ENCODE measurements at places on chromosomes 13 and 19. TPM values are rescaled to one million over a fixed set of nuclear protein-coding genes. Genes with fewer than 3 reads are reported as not detected.
A peak's percentile ranks its signal among the peaks of the same experiment; 100 is the strongest.

DNA sequence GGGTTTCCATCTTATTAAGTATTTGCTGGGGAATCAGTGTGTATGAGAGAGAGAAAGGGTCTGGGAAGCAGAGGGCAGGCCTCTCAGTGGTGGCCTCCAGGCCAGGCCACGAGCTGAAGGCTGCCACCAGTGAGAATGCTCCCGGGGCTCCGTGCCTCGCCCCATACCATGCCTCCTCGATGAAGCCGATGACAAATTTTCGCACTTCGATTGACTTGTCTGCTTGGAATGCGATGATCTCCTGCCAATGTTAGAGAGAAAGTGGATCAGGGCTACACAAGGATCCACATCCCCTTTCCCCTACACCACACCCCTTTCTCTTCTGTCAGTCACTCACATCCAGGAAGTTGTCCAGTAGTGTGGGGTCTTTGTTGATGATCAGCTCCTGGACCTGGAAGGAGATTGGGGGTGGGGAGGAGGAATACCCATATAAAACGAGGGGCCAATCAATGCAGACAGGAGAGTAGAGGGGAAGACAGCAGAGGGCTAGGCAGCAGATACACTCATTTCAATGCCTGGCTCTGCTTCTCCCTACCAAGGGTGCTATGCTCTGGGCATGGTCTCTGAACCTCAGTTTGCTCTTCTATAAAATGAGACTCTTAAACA, 10.7 kb downstream of the SYMPK start:
- no peak for DNase-seq

DNA sequence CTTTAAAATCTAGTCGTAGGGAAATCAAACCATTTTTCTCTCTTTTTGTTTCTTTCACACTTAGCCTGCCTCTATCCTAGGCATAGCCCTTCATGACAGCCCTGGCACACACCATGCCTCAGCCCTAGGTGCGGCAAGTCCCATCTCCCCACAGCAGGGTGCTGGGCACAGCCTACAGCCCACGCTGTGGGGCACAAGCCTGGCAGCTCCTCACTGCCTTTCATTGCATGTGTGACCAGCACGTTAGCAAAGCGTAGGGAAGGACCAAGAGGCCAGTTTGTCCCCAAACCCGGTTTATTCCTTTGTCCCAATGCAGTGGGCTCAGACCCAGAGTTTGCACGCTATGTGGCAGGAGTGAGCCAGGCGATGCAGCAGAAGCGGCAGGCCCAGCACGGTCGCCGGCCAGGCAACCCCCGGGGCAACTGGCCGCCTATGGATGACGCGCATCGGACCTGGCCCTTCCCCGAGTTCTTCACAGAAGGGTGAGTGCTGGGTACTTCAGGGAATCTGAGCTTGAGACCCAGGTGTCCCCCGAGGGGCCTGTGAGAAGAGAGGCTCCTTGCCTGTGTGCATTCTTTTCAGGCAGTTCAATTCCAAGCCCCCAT, 17.3 kb upstream of the GPI start:
- no peak for DNase-seq

DNA sequence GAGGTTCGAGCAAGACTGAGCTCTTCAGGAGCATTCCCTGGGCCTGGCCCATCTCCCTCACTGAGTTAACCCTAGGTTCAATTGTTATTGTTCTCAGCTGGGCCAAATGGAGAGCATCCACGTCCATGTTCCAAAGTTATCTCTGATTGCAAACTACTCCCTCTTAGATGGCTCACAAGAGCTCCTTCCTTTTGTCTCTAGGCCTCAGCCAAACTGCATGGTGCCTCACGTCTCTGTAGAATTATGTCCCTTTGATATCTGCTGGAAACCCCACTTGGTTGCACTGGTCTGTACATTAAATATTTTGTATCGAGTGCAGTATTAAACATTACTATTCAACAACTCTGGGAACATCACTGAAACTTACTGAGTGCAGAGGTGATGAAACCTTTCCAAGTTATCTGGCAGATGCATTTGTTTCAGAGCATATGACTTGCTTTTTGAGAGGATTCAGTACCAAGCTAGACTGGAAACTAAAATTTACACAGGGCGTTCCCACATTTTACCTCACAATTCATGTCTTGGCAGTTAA, 38.1 kb downstream of the DOCK9 start:
- no peak for DNase-seq

DNA sequence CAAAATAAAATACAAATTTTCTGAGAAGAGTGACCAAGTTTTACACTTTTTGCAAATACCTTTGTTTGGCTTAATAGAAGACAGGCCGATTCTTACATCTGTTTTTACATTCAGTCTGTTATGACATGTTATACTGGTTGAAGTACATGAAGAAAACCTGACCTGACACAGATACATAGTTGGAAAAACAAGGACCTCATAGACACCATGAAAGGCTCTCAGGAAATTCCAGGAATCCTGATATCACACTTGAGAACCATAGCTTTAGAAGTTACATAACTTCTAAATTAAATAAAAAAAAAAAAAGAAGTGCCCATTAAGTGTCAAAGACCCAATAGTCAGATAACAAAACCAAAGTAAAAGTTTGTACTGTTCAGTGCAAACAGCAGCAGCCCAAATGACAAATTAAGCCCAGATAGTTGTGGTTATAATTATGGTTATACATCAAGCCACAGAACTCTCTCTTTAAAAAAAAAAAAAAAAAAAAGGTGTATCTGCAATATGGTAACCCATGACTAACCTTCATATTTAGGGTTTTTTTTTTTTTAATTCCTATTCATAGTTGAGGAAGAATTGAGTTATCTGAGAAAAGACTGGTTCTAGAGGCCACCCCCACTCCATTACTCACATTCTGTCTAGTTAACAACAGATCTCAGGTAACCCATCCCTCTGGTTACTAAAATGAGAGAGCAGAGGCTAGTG, 19.8 kb downstream of the RBM26 start:
- no peak for DNase-seq

GRCh38 chr19:38315657-38316476, at the start of gene YIF1B:
Gene YIF1B (minus strand): TSS chr19:38315947. CDS start chr19:38315917, 30 bp downstream.
- DNase-seq = peak; percentile 91

GRCh38 chr13:63607153-63607552, 2191.5 kb upstream of the PCDH20 start:
- no peak for DNase-seq

- no peak for DNase-seq
Observed at GRCh38 chr13:28423010-28423409, 71.9 kb downstream of the FLT1 start.

DNA sequence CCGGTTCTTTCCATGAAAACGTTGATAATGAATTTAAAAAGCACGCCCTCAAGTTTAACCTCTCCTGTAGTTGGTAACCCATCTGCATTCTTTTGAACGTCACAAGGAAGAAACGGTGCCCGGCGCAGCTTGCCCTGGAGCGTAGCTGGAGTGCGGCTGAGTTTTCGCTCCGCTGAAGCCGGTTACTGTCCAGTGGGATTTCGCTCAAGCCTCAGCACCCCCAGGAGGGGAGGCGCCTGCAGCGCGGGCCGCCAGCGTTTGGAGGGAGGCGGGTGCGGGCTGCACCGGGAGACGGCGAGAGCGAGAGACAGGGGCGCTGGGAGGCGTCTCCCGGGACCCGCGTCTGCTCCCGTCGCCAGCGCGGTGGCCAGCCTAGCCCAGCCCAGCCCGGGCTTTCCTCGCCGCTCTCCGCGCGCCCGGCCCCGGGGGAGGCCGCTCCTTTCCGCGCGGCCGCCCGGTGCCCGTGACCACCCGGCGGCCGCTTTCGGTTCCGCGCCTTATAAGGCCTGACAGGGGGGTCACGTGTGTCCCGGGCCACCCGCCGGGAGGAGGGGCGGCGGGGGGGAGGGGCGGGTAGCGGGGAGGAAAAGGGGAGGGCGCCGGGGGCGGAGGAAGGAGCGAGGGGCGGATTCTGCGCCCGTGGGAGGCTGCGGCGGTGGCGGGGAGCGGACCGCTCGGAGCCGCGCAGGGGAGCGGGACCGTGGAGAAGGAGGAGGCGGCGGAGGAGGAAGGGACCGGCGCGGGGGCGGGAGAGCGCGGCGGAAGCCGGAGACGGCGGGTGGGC, 8.3 kb upstream of the DGKH start:
- peak; percentile 76 for DNase-seq

DNA sequence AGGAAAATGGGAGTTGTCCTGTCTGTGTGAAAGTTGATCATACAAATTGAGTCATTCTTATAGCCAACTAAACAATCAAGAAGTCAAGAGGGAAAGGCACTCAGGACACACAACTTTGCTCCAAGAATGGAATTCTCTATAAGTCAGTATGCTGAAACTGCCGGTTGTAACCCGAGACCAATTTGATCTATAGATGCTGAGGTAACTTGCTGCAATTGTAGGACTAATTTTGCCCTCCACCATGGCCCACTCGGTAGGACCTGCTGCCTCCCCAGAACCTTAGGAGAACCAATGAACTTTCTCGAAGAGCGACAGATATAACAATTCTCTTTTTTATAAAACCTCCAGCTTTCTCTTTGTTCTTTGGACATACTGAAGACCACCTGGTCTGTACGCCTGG, 157.0 kb downstream of the RNF17 start:
- DNase-seq = no peak

DNA sequence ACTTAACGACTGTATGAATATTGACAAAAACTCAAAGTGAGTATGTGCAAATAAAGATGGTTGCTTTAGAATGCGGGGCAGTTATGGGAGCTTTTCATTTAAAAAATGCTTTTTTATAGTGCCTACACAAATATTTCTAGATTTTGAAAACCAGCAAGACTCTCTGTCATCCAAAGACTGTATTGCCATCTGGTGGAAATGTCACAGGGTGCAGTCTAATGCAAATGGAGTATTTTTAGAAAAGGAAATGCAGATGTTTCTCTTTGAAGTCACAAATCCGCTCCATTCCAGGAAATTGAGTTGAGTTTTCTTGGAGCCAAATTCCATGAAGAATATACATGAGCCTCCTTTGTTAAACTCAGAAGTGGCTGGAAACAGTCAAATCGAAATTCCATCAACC, 2.3 kb upstream of the C1QTNF9B start:
- peak; percentile 43 for DNase-seq

DNA sequence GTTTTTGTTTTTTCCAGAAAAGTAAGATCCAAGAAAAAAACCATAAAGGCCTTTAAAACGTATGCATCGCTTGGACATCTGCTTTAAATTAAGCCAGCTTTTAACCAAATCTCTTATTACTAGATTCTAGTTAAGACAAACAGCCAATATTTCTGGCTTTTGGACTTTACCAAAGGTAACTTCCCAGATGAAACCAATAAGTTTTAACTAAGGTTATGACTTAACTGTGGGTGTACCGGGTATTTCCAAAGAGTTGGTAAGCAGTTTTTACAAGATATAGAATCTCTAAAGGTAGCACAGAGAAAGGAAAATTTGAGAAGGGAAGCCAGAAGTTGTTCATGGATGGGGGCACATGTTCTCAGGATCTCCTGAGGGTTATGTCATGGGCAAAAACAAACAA, 34.0 kb downstream of the CEACAM1 start:
- DNase-seq = no peak

- no peak for DNase-seq
Observed at GRCh38 chr13:32032759-32033158, 1.2 kb downstream of the FRY start.

- DNase-seq = peak; percentile 23
Observed at GRCh38 chr13:21672796-21673538, 2.1 kb downstream of the FGF9 start.

GRCh38 chr13:21825186-21825585, 154.3 kb downstream of the FGF9 start:
- DNase-seq = no peak

- DNase-seq = peak; percentile 37
Observed at GRCh38 chr13:26971990-26972887, 199.4 kb downstream of the USP12 start.

- no peak for DNase-seq
Observed at GRCh38 chr13:113171250-113172125, 13.0 kb downstream of the PROZ start.

GRCh38 chr13:27919934-27920676, at the start of gene PDX1:
Gene PDX1 (plus strand): TSS chr13:27920000. CDS start chr13:27920139, 139 bp downstream.
- DNase-seq = no peak

DNA sequence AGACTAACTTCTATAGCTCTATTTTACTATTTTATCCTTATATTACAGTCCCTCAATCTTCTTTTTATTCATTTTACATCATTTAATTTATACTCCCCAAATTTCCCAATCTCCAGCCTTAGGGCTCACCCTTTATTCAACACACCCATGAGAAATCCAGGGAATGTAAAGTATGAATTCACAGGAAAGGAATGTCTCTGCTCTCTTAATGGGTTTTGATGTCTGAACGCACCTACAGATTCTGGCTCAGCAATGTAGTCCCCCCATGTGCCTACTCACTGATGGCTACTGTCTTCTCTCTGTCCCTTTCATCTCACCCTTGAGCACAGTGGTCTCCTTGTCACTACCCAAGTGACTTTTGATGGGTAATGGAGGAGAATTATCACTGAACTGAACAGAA, 32.8 kb downstream of the TNFSF13B start:
- peak; percentile 36 for DNase-seq

DNA sequence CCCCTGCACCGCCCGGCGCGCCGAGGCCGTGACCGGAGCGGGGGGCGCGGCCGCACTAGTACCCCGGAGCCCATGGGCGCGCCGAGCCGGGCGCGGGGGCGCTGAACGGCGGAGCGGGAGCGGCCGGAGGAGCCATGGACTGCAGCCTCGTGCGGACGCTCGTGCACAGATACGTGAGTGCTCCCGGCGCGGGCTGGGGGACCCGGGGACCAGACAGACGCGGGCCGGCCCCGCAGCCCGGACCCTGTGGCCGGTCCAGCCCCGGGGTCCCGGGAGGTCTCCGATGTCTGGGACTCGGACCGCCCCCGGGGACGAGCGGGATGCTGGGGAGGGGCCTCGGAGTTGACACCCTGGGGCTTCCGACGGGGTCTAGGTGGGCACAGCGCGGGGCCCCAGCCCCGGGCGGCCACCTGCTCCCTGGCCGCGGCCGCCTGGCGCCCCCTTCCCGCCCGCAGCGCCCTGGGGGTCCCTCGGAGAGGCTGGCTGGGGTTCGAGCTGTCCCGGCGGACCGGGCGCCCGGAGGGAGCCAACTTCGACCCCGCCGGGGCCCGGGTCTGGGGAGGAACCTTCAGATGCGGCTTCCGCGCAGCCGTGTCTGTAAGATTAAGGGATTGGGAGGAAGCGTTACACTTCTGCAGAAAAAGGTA, 568 bp downstream of the ATP11A start:
- DNase-seq = no peak

The SPC24 gene
- 1.5 TPM for total RNA-seq

The CLEC11A gene
- total RNA-seq = 0.15 TPM

The LSM7 gene
- 69.3 TPM for total RNA-seq

The FBN3 gene
- not detected for total RNA-seq

The CASP14 gene
- total RNA-seq = not detected

The MEF2B gene
- total RNA-seq = 0.20 TPM

The IQCN gene
- 0.50 TPM for total RNA-seq

The MAU2 gene
- 38.6 TPM for total RNA-seq

The STXBP2 gene
- total RNA-seq = 47.9 TPM

The ARL11 gene
- under 0.01 TPM for total RNA-seq

The VAV1 gene
- 0.05 TPM for total RNA-seq

All from renal cortical epithelial cell (primary cell).